Mesenteric fat pad (tissue), 1 donor: ENCODE measurements at places on chromosomes 2 and 18. TPM values are rescaled to one million over a fixed set of nuclear protein-coding genes. Genes with fewer than 3 reads are reported as not detected.

GPAT2 gene
- total RNA-seq, result 9.0 TPM

GALNT3 gene
- 1.1 TPM for total RNA-seq

SYT4 gene
- not detected for total RNA-seq

INHBB gene
- 54.8 TPM for total RNA-seq

MATN3 gene
- 1.2 TPM for total RNA-seq
